HepG2 (cell line): ENCODE measurements at places on chromosomes 5 and 9.
A peak's percentile ranks its signal among the peaks of the same experiment; 100 is the strongest.

GRCh38 chr5:78424665-78425064 lies 64.2 kb downstream of the SCAMP1 start:
- DNase-seq = no peak

DNA sequence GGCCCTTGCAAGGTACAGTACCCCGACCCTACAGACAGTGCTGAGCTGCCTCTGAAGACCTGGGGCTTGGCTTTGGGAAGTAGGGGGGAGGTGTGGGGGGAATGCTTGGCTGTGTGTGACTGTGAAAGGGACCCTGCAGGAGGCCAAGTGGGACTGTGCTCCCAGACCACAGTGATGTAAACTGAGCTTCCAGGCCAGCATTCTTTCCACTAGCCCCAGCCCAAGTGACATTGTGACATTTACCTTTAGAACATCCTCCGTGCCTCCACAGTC lies 31.2 kb downstream of the HMCN2 start:
- DNase-seq = no peak

DNA sequence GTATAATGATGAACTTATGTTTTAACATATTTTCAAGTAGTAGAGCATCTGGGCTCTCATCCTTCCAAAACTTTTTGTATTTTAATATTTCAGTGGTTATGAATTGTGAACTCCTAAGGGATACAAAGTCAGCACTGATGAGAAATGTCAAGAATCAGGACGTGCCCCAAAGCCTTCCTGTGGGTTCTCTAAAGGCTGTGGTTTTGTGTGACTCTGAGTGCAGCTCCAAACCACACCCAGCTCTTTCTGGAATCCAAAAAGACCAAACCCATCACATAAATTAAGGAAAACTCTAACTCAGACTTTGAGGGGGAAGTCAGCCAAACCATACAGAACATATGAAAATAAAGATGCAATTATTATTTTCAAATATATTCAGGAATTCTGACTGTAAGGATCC lies 40.8 kb upstream of the SMU1 start:
- DNase-seq = no peak

DNA sequence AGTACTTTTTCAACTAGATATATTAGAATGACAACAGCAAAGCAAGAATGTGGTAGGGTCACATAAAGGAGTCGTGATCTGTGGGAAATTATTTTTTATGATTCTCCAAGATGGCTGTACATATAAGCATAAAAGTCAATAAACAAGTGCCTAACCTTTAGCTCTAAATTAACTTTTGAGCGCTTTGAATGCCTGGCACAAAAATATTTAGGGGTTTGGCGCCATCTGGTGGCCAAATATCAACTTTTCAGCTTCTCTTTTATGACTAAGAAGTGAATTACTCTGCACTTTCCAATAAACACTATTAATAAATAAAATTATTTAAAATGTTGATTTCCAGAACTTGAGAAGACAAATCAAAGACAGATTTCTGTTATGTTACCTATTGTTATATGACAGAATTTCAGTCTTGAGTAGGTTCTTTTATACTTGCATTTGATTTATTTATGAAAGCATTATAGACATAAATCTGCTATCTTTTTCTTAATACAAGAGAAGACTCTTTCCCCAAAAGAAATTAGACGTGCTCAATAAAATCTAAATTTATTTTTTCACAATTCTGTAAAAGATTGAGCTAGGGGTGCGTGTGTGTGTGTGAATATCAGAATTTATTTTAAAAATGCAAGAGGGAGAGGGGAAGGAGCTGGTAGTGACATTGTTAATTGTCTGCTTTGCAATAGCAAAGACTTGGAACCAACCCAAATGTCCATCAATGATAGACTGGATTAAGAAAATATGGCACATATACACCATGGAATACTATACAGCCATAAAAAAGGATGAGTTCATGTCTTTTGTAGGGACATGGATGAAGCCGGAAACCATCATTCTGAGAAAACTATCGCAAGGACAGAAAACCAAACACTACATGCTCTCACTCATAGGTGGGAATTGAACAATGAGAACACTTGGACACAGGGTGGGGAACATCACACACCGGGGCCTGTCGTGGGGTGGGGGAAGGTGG lies 36.7 kb upstream of the ARRDC3 start:
- peak; percentile 32 for DNase-seq

DNA sequence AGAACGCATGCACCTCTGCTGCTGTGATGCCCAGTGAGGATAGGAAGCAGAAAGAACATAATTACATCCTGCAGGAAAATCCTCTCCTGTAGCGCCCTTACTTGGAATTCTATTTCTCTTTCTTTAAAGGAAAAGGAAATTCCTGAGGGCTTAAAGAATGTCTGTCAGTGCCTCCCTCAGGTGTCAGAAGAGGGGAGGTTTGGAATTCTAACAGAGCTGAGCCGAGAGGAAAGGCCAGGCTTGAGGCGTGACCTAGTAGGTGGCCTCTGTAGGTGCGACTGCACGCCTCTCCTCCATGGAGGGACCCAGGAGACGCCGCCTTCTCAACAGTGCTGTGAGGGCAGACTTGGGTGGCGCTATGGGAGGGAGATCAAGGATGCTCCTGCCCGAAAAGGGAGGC lies 55.9 kb upstream of the ERCC6L2 start:
- no peak for DNase-seq

- DNase-seq = no peak
These were observed 3.4 kb downstream of the MGAT1 start for GRCh38 chr5:180799194-180799593.

GRCh38 chr5:116492016-116492623 lies 82.5 kb downstream of the SEMA6A start:
- peak; percentile 26 for DNase-seq

- DNase-seq = no peak
These were observed 3.3 kb upstream of the PBX3 start for GRCh38 chr9:125743682-125744428.

DNA sequence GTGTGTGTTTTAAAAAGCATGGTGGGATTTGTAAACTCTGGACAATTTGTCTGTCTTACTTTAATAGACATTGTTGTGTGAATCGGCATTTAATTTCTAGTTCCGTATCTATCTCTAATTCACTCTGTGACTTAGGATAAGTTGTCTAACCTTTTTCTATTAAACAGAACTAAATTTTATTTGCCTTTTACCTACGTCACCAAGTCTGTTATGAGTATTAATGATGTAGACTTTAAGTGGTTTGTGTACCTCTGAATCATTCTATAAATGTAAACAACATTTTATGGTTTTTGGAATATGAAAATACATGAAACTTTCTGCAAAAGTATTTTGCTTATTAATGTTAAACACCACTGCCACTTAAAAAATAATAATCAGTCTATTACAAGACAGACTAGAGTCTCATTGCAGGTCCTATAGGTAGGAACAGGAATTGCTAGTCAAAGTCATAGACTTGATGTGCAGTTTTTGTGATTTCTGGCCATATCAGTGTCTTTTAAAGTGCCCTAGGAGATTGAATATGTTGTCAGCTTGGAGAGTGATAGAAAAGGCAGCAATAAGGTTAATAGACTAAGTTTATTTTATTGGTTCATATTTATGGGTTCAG lies 5.6 kb downstream of the RBM27 start:
- no peak for DNase-seq

- DNase-seq = no peak
These were observed 59.7 kb downstream of the SEMA4D start for GRCh38 chr9:89438194-89438593.

GRCh38 chr9:90921104-90921503 lies 119.5 kb downstream of the SYK start:
- no peak for DNase-seq

GRCh38 chr9:249025-249424 lies 34.4 kb downstream of the DOCK8 start:
- DNase-seq = no peak

GRCh38 chr9:119853126-119853525 lies 483.9 kb upstream of the BRINP1 start:
- DNase-seq = no peak

DNA sequence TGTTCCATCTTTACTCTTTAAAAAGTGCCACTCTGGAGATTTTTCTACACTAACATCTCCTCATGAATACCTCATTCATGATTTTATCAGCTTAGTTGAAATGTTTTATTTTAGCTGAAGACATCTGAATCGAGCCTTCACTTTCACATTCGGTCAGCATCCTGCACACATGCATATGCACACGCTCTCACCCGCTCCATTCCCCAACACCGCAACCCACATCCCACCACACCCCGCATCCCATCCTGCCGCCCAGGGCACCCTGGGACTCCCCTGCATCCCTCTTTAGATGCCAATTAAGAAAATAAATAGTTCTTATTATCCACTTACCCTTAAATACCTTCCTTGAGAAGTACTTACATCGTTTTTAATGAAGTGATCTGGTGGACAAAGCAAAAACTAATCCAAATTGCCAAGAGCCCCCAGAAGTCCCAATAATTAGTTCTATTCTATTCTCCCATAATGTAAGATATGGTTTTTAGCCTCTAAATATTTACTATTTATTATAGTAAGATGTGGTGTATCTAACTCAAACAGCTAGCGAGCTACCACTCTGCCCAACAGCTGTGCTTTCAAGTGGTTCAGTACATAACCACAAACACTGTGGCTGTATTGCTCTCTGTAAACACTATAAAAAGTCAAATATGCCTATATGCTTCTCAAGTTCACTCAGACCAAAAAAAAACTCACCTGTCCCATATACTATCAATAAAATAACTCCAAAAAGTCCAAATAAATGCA lies 38.2 kb downstream of the GZMK start:
- DNase-seq = no peak

DNA sequence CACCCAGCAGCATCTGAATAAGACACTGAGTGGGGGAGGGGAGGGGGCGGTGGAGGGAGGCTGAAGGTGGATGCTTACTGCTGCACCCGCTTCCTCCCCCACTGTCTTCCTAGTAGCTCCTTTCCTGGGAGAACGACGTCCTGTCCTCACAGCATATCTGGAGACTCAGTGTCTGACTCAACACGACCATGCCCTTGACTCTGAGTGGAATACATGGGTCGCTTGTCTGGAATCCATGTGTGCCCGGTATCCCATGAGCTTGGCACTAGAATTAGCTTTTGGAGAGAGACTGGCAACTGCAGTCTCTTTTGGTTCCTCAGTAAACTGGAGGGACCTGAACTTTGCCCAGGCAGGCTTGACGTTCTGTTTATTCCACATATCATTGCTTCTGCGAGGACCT lies 125.4 kb upstream of the FAM120A start:
- no peak for DNase-seq

GRCh38 chr5:39580702-39581453 lies 156.1 kb upstream of the DAB2 start:
- no peak for DNase-seq

GRCh38 chr9:4059437-4059836 lies 240.4 kb downstream of the GLIS3 start:
- DNase-seq = no peak

- DNase-seq = no peak
These were observed 4.8 kb downstream of the HK3 start for GRCh38 chr5:176894298-176894697.

DNA sequence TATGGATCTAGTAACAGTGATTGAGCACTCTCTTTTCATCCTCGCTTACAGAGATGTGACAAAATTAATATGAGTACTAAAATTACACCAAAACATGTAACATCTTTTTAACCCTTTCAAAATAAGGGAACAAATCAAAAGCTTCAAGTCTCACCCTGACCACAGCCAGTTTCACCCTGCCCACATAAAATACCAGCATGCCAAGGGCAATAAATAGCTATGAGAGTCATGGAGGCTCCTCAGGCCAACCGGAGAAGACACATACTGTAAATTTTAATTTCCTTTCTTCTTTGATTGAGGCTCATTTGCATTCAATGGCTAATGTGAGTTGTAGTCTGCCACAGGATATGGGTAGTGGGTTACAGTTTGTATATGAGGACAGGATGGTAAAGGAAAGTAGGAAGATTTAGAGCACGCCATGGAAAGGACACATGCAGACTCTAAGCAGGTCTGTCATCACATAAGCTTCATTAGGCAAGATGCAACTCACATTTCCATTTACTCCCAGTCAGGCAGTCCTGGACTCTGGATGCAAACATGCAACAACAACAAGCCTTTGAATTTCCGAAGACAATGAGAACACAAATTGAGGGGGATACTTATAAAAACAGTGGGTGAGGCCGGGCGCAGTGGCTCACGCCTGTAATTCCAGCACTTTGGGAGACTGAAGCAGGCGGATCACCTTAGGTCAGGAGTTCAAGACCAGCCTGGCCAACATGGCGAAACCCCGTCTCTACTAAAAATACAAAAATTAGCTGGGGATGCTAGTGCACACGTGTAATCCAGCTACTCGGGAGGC lies 11.3 kb downstream of the IL4 start:
- DNase-seq = no peak

GRCh38 chr9:91489361-91489899 lies 65.8 kb upstream of the NFIL3 start:
- DNase-seq = no peak

DNA sequence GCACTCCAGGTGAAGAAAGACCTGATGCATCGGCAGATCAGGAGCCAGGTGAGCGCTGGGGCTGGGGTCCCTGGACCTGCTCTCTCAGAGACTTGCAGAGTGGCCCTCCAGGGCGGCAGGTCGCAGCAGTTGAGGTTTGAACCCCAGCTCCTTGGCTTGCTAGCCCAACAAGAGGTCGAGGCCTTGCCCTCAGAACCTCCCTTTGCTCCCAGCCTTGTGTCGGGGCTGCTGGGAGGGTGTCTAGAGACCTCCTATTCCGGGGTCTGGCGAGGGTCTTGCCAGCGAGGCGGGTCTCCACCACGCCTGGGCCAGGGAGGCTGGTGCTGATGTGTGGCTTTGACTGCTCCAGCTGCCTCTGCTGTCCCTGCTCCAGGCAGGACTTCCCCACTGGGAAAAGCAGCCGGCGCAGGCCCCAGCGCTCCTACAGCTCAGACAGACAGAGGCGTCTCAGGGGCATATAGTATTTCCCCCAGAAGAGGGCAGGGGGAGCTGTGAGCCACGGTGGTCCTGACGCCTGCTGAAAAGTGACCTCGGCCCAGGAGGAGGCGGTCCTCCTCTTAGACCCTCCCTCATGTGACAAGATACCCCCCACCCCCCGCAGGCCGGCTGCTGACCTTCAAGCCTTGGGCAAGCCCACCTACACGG lies 38.3 kb downstream of the LRSAM1 start:
- no peak for DNase-seq

DNA sequence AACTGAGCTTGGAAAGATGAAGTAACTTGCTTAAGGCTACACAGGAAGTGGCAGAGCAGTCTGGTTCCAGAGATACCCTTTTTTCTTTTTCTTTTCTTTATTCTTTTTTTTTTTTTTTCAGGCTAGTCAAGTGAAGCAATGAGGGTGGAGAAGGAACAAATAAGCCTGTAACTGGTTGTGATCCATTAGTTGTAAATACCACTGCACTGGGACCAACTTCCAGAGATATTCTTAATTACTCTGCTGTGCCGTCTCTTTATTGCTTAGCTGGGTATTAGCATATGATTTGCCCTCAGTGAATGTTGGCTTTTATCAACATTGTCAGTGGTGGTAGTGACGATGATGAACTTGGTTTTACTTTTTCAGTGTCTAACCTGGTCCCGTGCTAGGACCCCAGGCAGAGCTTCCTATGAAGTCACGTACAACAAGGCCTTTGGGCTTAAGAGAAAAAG lies 26.7 kb downstream of the LNPEP start:
- no peak for DNase-seq
